ENCODE measurements at places on chromosomes 4 and X.

DNA sequence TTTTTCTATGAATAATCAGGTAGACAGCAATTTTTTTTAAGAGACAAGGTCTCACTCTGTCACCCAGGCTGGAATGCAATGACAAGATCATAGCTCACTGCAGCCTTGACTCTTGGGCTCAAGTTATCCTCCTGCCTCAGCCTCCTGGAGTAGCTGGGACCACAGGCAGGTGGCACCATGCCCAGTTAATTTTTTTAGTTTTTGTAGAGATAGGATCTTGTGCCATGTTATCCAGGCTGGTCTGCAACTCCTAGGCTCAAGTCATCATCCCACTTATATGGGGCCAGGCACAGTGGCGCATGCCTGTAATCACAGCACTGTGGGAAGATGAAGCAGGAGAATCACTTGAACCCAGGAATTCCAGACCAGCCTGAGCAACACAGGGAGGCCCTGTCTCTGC, 26.8 kb downstream of the AFAP1 start:
- no peak for DNase-seq

DNA sequence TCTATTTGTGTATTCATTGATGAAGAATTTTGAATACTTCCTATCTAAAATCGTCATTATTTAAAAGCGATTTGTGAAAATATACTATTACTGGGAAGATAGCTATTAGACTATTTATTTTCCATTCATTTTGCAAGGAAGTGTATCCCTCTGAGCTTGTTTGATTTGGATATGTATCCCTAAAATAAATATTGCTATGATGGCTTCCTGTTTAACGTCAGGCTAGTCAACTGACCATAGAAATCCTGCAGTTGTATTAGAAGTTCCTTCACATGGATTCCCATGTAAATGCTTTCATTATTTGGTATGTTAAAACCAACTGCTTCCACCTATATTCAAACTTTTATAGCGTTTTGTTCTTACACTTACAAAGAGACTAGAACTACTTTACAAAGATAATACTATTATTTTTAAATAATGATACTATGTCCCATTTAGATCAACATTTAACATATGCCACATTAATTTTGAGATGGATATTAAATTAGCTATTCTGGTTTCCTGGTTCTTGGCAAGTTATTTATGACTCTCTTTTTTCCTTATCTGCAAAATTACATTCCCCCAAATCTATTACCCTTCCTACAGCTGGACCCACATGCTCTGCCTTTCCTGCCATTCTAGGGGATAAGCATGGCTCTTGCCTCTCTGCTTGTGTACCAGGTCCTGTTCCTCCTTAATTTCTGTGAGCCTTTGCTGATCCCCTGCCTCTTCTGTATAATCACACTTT, 26.7 kb upstream of the PDE5A start:
- no peak for DNase-seq

GRCh38 chr4:185987961-185988627, 80.9 kb upstream of the TLR3 start:
- DNase-seq, result no peak

DNA sequence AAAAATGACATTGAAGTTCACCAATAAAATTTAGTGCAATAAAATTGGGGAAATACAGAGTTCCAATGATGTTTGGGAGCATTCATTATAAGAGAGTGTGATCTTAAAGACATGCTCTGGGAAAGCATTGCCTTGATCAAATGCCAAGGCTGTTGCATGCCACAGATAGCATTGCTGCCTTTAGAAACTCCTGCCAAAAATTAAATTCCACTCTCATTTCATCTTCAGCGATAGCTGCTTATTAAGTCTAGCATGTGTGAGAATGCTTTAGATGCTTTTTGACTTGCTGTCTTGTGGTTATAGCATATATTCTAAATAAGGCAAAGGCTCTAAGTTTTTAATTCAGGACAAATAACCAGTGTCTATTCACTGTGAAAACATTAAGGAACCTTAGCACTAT, 49.3 kb downstream of the NPNT start:
- DNase-seq, result no peak

DNA sequence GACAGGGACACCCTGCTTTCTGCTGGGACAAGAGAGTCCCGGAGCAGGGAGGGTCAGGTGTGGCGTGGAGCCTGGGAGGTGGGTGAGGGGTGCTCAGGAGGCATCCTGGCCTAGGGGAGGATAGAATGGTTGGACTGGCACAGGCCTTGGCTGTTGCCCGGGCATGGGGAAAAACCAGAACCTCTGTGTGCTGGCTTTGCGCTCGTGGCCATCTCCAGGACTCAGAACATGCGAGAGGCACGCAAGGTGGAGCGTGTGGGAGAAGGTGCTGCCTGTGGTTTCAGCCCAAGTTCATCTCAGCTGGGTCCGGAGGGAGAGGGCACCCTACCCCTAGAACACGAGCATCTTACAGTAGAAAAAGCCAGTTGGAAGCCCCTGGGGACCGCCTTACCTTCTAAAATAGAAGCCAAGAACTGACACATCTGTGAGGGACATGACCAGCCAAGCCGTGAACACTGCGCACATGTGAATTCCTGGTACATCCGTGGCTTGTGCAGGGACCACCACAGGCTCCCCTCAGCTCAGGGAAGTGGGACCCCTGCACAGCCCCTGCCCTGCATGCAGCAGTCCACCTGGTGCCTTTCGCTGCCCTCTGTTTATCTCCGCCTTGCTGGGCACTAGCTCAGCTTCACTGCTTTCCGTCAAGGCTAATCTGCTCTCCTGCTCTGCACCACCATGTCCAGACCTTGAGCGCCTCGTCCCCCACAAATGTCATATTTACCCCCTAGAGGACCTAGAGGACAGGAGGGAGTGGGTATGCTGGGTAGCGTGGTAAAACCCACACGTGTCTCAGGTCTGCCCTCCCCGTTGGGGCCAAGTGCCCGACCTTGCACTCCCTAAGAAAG, 13.5 kb downstream of the MSANTD1 start:
- DNase-seq, result no peak

Data from activated gamma-delta T cell treated with Interleukin-2 at 50 U/mL for 16 hours (primary cell).